ACHN (cell line): ENCODE measurements at places on chromosomes 1 and 21.
A peak's percentile ranks its signal among the peaks of the same experiment; 100 is the strongest.

GRCh38 chr1:232876506-232877364 lies 71.5 kb downstream of the MAP10 start:
- no peak for DNase-seq

GRCh38 chr21:37392441-37392840 lies 25.9 kb downstream of the DYRK1A start:
- DNase-seq: no peak

DNA sequence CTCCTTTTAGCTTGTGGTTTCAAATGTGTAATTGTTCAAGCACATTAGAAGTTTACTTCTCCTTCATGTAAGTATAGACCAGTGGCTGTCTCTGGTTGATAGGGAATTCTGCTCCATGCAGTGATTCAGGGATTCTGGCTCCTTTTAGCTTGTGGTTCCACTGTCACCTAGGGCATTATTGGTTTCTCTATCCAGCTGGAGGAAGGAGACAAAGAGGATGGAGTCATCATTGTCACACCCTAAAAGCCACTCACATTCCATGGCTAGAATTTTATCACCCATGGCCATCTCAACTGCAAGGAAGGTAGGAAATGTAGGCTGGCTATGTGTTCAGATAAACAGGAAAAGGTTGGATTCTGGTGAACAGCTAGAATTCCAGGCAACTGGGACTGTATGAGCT lies 131.2 kb downstream of the URB2 start:
- no peak for DNase-seq

- DNase-seq: no peak
Measured at GRCh38 chr1:204136814-204137213, 15.0 kb downstream of the ETNK2 start.

DNA sequence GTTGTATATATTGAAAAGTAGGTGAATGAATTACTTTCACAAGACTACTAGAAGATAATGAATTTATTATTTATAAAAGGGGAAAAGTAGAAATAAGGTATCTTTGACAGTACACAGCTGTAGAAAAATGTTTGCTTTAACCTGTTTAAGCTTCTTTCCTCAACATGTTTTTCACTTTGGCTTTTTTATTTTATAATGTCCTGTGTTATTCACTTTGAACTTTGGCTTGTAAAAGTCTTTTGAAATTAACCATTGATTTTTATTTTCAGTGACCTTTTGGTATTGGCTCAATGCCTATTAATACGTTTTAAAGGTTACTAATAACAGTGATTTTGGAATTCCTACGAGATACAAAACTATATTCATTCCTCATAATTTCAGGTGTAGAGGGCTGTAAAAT lies 57.7 kb upstream of the MPC2 start:
- DNase-seq: no peak

- DNase-seq: no peak
Measured at GRCh38 chr1:229671310-229671709, 45.3 kb downstream of the URB2 start.

- DNase-seq: no peak
Measured at GRCh38 chr1:174080819-174081218, 58.7 kb upstream of the RC3H1 start.

DNA sequence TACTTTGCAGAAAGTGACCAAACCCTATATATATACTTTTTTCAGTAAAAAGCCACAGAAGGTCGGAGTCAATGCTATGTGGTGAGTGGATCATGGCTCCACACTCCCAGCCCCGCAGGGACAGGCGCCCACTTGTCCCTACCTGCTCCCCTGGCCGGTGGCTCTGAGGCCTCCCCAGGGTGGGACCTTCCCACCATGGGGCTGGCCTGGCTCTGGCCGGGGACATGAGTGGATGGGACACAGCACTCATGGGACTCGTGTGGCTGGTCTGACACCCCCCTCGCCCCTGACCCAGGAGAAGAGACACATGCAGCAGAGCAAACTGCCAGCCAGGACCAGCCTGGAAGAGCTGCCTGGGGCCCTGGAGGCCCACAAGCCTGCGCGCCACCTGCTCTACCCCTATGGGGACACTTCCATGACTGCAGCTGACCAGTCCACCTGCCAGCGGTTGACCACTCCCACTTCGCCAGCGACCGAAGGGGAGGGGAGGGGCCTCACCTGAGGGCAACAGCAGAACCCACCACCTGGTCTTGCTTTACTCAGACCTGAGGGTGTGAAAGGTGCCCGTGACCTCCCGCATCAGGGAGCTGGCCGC lies 2.2 kb downstream of the SPATC1L start:
- DNase-seq: no peak

GRCh38 chr1:63276624-63277023 lies 45.7 kb upstream of the FOXD3 start:
- no peak for DNase-seq

GRCh38 chr1:87202922-87203655 lies 125.6 kb upstream of the LMO4 start:
- DNase-seq: no peak

- no peak for DNase-seq
Measured at GRCh38 chr1:45923343-45923742, 119.9 kb downstream of the MAST2 start.

DNA sequence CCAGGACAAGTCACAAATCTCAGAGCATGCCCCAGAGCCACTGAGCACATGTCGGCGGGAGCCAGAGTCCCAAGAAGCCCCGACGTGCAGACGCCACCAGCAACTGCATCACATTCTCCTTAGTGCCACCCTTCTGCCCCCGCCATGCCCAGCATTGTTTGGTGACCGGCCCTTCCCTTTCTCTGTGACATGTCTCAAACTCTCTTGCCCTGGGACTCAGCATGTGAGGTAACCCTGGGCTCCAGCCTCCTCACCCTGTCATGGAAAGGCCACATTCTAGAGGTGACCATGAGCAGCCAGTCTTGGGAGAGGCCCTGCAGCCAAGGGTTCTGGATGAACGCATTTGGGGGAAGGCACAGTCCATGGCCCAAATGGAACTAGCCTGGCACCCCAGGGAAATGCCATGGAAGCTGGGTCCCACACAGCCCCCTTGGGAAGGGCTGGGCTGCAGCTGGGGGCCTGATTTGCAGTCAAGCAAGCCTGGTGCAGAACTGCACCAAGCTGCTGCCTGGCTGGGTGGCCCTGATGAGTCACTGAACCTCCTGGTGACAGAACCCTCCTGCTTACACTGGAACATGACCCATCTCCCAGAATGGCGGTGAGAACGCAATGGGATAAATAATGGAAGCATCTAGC lies 94.4 kb downstream of the ITPKB start:
- no peak for DNase-seq

DNA sequence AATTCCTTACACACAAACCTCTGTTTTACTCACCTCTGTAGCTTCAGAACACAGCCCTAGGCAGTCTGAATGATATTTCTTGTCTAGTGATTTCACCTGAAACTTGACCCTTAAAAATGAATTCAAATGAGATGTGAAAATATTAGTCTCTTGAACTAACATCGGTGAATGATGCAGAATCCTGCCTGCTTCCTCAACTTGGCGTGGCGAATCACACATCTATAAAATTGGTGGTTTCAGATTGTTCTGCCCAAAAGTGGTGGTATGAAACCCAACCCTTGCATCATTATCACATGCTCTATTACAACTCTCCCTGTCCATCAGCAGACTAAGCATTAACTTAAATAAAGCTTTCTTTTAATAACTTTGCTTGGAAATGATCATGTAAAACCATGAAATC lies 26.9 kb upstream of the C1orf21 start:
- DNase-seq: no peak

- DNase-seq: no peak
Measured at GRCh38 chr1:179814546-179814838, 63.1 kb downstream of the TOR1AIP2 start.

- peak; percentile 10 for DNase-seq
Measured at GRCh38 chr21:42850866-42851391, 28.4 kb downstream of the WDR4 start.

GRCh38 chr1:227900571-227901051 lies 47.1 kb downstream of the WNT9A start:
- DNase-seq: no peak
